ENCODE measurements at places on chromosomes 16 and 17. TPM values are rescaled to one million over a fixed set of nuclear protein-coding genes. Genes with fewer than 3 reads are reported as not detected.
A peak's percentile ranks its signal among the peaks of the same experiment; 100 is the strongest.

- no peak for DNase-seq
Measured at GRCh38 chr16:81570151-81570846, 125.7 kb downstream of the CMIP start.

- DNase-seq: no peak
Measured at GRCh38 chr16:12153662-12154061, 177.1 kb downstream of the SNX29 start.

GRCh38 chr16:16076423-16076813, 127.0 kb downstream of the ABCC1 start:
- DNase-seq: no peak

DNA sequence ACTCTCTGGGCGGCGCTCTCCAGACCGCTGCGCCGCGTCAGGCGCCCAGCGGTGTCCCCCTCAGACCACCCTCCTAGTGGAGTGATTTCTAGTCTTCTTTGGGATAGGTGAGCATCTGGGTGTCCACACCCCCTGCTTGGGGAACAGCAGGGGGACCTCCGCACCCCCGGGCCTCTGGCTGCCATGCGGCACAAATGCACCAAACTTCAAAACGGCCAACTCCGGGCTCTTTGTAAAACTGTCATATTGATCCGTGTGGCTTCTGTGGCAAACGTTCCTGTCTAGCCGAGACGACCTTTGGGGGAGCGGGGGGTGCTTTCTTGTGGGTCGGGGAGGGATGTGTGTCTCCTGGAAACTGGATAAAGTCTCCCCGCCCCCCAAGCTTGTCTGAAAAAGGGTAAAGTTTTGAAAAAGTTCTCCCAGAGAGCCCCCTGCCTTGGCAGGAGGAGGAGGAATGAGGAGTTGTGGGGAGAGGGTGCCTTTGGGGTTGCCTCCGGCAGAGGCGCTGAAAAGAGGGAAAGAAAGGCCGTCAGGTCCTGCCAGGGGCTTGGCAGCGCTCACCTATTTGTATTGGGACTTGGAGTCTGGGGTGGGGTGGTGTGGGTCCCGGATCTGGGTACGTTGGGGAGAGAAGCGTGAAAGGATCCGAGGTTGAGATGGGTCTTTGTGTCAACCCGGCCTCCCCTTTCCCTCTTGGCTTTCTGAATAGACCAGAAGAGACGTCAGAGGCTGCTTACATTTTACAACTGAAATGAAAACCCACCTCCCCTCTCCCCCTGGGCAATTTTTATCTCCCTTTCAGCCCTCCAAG, 2.2 kb upstream of the CHD3 start:
- DNase-seq: no peak

GRCh38 chr17:73371836-73372235, 60.0 kb upstream of the CDC42EP4 start:
- no peak for DNase-seq

- DNase-seq: no peak
Measured at GRCh38 chr17:78237401-78238012, 6.1 kb downstream of the TMEM235 start.

GRCh38 chr17:47844814-47845715, 4.0 kb upstream of the SCRN2 start:
- DNase-seq: no peak

DNA sequence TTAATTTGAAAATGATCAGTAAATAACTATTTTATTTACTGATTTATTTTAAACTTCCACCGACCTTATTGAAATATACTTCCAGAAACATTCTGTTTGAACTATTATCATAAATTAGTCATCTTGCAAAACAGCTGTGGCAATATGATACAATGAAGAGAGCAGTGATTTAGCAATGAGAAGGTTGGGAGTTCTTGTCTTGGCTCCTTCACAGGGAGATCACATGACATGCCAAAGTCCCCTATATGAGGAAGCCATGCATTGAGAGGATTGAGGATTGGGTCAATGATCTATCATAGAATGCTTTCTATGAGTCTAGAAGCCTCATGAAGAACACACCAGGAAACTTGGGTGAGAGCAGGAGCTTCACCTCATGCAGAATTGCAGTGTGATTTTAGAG, 222.7 kb downstream of the LGALS9B start:
- no peak for DNase-seq

GRCh38 chr16:66273053-66273452, 93.4 kb upstream of the CDH5 start:
- DNase-seq: no peak

GRCh38 chr16:14181371-14182050, 110.4 kb downstream of the MRTFB start:
- no peak for DNase-seq

GRCh38 chr17:52106072-52106471, 52.4 kb downstream of the CA10 start:
- DNase-seq: no peak

GRCh38 chr16:14310519-14310991, 239.4 kb downstream of the MRTFB start:
- DNase-seq: no peak

- DNase-seq: no peak
Measured at GRCh38 chr16:80055831-80056230, 455.3 kb upstream of the MAF start.

DNA sequence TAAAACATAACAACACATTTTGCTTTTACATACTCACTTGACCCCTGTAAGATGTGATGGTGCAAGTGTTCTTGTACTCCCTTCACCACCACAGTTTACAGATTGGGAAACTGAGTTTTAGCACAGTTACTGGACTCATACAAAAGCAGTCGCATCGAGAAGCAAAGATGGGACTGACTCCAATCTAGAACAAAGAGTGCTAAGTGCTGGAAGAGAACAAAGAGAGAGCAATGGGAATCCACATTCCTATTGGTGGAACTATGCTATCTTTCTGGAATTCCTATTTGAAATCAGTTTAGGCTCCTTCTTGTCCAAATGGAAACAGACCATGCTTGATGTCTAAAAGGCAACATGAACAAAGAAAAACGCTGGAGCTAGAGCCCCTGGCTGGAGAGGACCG, 9.1 kb downstream of the TOM1L2 start:
- no peak for DNase-seq

GRCh38 chr17:5770441-5771270, 186.3 kb upstream of the NLRP1 start:
- DNase-seq: no peak

DNA sequence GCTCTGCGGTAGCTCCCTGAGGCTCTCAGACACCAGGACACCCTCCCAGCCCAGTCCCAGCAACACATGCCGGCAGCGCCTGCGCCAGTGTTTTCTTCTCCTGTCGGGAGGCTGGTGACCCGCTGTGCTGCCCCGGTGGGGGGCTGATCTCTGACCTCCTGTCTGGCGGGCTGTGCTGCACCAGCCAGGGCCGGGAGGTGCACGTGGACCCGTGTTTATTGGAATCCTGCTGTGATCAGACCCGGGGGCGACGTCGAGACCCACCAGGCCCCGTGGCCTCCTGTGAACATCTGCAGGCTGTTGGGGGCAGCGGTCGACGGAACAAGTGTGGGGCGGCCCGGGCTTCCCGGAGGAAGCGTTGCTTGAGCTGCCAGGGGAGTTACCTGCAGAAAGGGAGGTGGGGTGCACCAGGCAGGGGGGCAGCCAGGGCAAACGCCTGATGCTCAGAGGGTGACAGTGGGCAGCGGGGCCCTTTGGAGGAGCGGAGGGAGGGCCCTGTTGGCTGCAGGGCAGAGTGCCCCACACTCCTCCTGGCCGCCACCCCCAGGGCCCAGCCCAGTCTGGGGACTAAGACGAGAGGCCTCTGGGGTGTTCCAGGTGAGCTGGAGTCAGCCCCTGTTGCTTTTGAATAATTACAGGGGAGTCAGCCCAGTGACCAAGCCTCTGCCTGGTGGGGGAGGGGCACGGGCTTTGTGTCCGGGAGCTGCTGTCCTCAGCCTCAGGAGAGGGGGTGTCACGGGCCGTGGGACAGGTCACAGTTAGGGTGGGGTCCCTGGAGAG, 2.3 kb upstream of the SSTR5 start:
- DNase-seq: no peak

DNA sequence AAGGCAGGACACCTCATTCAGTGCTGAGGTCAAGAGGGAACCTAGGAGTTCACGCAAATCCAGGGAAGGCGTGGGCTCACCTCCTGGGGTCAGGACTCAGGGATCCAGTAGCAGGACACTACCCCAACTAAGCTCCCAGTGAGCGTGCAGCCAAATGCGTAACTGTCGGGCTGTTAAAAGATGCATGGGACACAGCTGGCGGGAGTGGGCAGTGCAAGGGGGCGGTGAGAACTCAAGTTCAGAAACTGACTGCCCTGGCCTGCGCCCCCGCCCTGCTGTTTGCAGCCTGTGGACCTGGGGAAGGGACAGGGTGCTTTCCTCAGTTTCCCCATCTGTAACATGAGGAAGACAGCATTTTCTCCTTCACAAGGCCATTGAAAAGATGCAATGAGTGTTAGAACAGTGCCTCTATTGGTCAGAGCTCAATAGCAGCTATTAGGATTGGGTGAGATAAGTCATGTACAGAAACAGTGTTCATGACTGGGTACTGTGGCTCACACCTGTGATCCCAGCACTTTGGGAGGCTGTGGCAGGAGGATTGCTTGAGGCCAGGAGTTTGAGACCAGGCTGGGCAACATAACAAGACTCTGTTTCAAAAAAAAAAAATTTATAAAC, 20.2 kb downstream of the CDIPT start:
- DNase-seq: no peak

DNA sequence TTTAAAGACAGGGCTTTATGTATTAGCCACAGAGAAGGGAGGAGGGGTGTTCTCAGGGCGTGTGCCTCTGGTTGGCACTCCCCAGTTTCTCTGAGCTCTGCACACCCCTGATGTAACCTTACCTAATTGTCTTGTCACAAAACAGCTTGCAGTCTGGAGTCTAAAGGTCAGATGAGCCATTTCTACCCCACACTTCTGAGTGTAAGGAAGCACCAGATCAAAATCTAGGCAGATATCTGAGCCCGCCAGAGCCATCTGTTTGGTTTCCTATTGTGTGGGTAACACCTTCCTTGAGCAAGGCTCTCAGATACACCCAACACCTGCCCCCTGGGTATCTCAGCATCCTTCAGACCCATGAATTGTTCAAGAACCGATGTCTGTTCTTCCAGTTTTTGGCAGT, 15.5 kb downstream of the CDH1 start:
- DNase-seq: peak; percentile 61

DNA sequence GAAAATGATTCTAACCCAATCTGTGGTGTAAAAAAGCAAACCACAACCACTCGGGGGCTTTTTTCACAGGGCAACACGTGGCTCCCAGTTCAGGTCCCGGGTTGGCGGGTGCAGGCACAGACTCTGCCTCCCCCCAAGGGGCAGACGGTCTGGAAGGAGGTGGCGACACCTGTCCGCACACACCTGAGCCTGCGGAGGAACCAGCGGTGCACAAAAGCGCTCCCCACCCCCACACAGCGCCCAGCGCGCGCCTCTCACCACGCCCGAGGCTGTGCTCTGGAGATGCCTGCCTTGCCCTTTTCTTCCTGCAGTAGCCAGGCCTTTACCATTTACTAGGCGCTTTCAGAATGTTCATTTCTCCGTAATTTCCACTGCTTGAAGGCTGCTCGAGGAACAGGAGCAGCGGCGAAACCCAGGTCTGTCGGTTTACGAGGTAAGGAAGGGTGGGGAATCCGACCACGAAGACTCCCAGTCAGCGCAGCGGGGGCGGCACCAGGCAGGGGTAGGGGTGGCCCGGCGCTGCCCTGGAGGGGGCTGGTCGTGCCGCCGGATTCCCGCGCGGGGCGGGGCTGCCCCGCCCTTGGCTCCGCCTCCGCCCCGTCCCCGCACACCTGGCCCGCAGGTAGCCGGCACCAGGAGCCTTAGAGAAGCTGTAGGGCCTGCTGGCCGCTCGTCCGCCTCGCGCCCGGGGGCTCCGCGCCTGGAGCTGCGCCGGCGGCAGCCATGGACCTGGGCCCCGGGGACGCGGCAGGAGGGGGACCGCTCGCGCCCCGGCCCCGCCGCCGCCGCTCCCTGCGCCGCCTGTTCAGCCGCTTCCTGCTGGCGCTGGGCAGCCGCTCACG, at the start of gene USP43:
USP43 (plus strand) TSS at position 608 of the 842 bp plus-strand sequence; CDS start at position 724, 116 bp downstream.
- peak; percentile 64 for DNase-seq

- no peak for DNase-seq
Measured at GRCh38 chr16:26078716-26079355, 387.1 kb downstream of the HS3ST4 start.

GRCh38 chr16:31357324-31358109, 2.5 kb downstream of the ITGAX start:
- DNase-seq: no peak

- no peak for DNase-seq
Measured at GRCh38 chr16:80924372-80924978, 82.2 kb downstream of the CMC2 start.

DNA sequence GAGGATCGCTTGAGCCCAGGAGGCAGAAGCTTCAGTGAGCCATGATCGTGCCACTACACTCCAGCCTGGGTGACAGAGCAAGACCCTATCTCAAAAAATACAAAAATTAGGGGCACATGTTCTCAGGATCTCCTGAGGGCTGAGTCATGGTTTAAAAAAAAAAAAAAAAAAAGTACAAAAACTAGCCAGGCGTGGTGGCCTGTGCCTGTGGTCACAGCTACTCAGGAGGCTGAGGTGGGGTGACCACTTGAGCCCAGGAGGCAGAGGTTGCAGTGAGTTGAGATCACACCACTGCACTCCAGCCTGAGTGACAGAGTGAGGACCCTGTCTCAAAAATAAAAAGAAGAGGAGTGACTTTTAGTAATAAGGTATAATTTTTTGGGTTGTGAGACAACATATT, 16.9 kb downstream of the BLMH start:
- no peak for DNase-seq

GRCh38 chr16:2507052-2507659, 6.6 kb upstream of the ATP6V0C start:
- no peak for DNase-seq

- no peak for DNase-seq
Measured at GRCh38 chr17:28141773-28142172, 99.3 kb downstream of the NLK start.

DNA sequence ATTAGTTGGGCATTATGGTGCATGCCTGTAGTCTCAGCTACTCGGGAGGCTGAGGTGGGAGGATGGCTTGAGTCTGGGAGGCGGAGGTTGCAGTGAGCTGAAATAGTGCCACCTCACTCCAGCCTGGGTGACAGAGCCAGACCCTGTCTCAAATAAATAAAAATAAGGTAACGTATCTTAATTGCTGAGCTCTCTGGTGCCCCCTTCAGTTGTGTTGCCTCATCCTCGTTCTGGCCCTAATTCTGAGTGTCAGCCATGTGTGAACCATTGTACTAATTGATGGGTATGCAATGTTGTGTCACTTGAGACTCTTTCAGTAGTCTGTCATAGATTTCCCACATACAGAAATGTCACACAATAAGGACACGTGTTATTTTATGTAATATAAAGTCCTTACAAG, 363.1 kb upstream of the RBFOX1 start:
- no peak for DNase-seq

GRCh38 chr16:70294385-70295025, 4.5 kb upstream of the DDX19B start:
- no peak for DNase-seq

GRCh38 chr17:78798695-78799559, 16.9 kb upstream of the CYTH1 start:
- DNase-seq: peak; percentile 26

GPR179 gene
- total RNA-seq: 0.05 TPM

ARHGAP44 gene
- 3.3 TPM for total RNA-seq

CX3CL1 gene
- not detected for total RNA-seq

OTOA gene
- not detected for total RNA-seq

STAT3 gene
- total RNA-seq: 72.1 TPM

NLRC3 gene
- not detected for total RNA-seq

ZNRF1 gene
- 68.6 TPM for total RNA-seq

INCA1 gene
- total RNA-seq: 1.4 TPM

SLC5A2 gene
- total RNA-seq: 3.0 TPM

PRSS22 gene
- total RNA-seq: 131 TPM

MT1H gene
- total RNA-seq: not detected

CDRT15L2 gene
- not detected for total RNA-seq

SLC5A10 gene
- total RNA-seq: 0.19 TPM

PIPOX gene
- total RNA-seq: 2.1 TPM

ACAP1 gene
- not detected for total RNA-seq

HS3ST3A1 gene
- total RNA-seq: not detected

PIK3R5 gene
- not detected for total RNA-seq

Measured in Caco-2 (cell line).